Left ventricle myocardium inferior (tissue), 1 donor: ENCODE measurements at places on chromosomes 13 and 19. TPM values are rescaled to one million over a fixed set of nuclear protein-coding genes. Genes with fewer than 3 reads are reported as not detected.

DNA sequence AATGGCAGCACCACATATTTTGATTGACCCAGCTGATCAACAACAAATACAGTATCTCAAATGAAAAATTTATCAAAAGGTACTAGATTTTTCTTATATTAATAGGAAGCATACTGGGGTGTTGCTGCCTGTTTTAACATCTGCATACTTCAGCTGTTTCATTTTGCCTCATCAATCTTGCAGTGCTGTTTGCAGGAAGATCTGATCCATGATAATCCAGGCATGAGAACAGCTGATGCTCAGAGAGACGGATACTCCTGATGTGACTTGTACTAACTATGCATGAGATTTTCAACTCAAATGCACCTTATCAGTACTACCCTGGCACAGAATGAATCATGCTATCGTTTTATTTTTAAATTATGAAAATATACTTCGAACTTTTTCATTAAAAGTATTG, 2136.8 kb downstream of the PCDH9 start:
- no peak overlapping the region for H3K4me3 ChIP-seq
- H3K36me3 ChIP-seq = no peaks in the 10 kb centered on the region
- no peak overlapping the region for H3K27ac ChIP-seq
- DNase-seq = no peak
- H3K4me1 ChIP-seq = no peaks in the 10 kb centered on the region

Gene KIR2DL3
- not detected for total RNA-seq

- H3K4me3 ChIP-seq = no peak overlapping the region
- no peak for DNase-seq
- H3K27me3 ChIP-seq = no peaks in the 10 kb centered on the region
- H3K27ac ChIP-seq = no peak overlapping the region
- no peaks in the 10 kb centered on the region for H3K36me3 ChIP-seq
Measured at GRCh38 chr13:33050161-33050560, 33.9 kb downstream of the KL start.

GRCh38 chr19:39679056-39679790, 23.5 kb downstream of the LGALS16 start:
- peaks cover 6% of the 10 kb centered on the region for H3K27me3 ChIP-seq
- H3K4me1 ChIP-seq = peaks cover 19% of the 10 kb centered on the region
- H3K36me3 ChIP-seq = no peaks in the 10 kb centered on the region
- no peak for DNase-seq
- H3K27ac ChIP-seq = peak overlapping the region; percentile 6

DNA sequence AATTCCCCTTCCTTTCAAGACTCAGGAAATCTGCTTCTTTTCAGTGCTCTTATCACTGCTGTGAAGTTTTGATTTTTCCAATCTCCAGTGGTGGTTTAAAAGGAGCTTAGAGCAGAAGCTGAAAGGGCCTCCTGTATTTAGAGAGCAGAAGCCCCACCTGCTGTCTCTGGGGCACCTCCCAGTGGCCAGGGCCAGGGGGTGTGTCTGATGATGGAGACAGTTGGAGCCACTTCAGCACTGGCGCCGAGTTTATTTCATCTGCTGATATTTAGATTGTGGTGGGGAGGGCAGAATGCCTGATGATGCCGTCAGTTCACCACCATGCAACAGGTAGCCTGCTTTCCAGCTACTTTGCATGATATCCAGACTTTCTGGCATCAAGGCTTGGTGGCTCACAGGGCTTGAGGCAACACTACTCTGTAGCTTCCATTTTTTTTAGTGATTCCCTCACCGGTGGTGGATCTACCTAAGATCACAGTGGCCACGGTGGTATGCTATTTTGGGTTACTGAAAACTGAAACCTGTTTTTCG, 371.9 kb downstream of the KCNRG start:
- H3K27ac ChIP-seq = peak overlapping the region; percentile 83
- peaks cover 19% of the 10 kb centered on the region for H3K4me1 ChIP-seq
- H3K36me3 ChIP-seq = no peaks in the 10 kb centered on the region

- no peaks in the 10 kb centered on the region for H3K36me3 ChIP-seq
- no peak for DNase-seq
- H3K4me3 ChIP-seq = peak overlapping the region; percentile 10
- H3K27me3 ChIP-seq = no peaks in the 10 kb centered on the region
- H3K4me1 ChIP-seq = peaks cover 97% of the 10 kb centered on the region
Measured at GRCh38 chr13:113852536-113853517, 11.0 kb downstream of the GAS6 start.

GRCh38 chr13:42707048-42707447, 74.3 kb upstream of the FAM216B start:
- H3K27me3 ChIP-seq = no peaks in the 10 kb centered on the region
- H3K4me1 ChIP-seq = peaks cover 25% of the 10 kb centered on the region
- H3K4me3 ChIP-seq = no peak overlapping the region
- H3K36me3 ChIP-seq = no peaks in the 10 kb centered on the region

DNA sequence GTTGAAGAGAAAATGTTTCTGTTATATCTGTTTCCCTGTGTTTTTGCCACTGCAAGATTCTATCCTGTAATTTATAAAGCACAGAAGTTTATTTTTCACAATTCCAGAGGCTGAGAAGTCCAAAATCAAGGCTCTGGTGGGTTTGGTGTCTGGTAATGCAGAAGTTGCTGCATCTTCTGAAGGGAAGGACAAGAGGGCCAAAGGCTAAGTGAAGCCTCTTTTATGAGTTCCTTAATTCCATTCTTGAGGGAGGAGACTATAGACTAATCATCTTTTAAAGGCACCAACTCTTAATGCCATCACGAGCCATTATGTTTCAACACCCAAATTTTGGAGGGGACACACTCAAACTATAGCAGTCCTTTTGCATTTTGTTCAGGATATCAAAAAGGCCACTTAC, 34.1 kb upstream of the WDFY2 start:
- no peaks in the 10 kb centered on the region for H3K4me1 ChIP-seq
- H3K4me3 ChIP-seq = no peak overlapping the region
- no peaks in the 10 kb centered on the region for H3K36me3 ChIP-seq
- no peak for DNase-seq
